ENCODE measurements at places on chromosomes 5 and 9. TPM values are rescaled to one million over a fixed set of nuclear protein-coding genes. Genes with fewer than 3 reads are reported as not detected.

CLTA gene
- total RNA-seq = 163 TPM

SPARC gene
- total RNA-seq = 79.2 TPM

PTGES gene
- 11.0 TPM for total RNA-seq

CCNB1 gene
- 2.2 TPM for total RNA-seq

DNA sequence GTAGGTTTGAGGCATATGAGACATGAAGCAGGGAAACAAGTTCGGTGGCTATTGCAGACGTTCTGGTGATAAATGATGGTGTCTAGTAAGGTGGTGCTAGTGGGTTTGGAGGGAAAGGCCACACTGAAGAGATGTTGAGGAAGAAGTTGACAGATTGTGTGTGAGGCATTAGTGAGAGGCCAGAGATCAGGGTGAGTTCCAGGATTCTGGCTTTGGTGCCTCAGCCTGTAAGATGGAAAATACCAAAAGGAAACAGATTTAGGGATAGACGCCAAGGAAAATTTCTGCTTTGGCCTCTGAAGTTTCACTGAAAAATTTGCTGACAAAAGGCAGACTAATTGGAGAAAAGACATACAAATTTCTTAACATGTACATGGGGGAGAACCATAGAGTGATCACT, 6.4 kb upstream of the PAIP1 start:
- no peaks in the 10 kb centered on the region for H3K4me1 ChIP-seq
- no peaks in the 10 kb centered on the region for H3K27me3 ChIP-seq
- no peak overlapping the region for H3K27ac ChIP-seq
- no peak overlapping the region for H3K4me3 ChIP-seq
- no peaks in the 10 kb centered on the region for H3K36me3 ChIP-seq

DNA sequence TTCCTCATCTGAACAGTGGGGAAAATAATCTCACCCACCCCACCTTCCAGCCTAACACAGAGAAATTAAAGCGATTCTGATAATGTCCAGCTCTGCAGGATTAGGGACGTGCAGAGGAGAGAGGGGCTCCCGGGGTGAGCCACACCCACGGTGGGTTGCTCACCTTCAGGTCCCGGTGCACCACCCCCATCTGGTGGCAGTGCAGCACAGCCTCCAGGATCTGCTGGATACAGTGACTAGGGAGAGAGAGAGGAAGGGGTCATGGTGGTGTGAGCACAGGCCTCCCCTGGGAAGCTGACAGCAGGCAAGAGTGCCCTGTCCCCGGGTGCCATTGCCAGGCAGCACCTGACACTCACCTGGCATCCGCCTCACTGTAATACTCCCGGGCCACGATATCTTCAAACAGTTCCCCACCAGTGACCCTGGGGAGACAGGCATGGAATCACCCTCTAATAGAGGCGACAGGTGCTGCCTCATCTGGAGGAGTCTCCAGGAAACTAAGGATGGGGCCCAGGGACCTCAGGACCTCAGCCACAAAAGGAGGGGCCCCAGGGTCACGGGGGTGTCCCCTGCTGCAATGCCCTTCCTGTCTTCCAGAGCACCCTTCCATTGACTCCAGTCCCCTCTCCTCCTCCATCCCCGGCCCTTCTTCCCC, 33.0 kb downstream of the CAMK2A start:
- H3K36me3 ChIP-seq = no peaks in the 10 kb centered on the region
- DNase-seq = no peak
- H3K4me1 ChIP-seq = no peaks in the 10 kb centered on the region

DNA sequence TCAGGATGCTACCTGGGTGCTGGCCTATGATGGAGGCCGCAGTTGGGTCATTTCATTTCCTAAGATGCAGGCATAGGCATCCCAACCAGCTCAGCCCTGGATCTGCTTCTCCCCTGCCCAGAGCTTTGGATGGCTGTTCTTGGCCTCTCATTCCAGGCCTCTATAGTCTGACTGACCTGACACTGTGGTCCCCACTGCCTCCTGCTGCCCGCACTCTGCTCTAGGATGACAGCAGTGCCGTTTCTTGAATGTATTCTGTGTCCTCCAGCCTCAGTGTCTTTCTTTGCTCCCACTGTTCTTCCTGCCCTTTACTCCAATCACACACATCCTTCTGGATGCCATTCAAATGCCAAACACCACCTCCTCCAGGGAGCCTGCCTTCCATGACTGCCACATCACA, 235.7 kb downstream of the HSPA4 start:
- H3K27ac ChIP-seq = no peak overlapping the region
- no peaks in the 10 kb centered on the region for H3K27me3 ChIP-seq
- peak; percentile 61 for DNase-seq
- no peaks in the 10 kb centered on the region for H3K4me1 ChIP-seq
- H3K36me3 ChIP-seq = no peaks in the 10 kb centered on the region
- H3K4me3 ChIP-seq = no peak overlapping the region

DNA sequence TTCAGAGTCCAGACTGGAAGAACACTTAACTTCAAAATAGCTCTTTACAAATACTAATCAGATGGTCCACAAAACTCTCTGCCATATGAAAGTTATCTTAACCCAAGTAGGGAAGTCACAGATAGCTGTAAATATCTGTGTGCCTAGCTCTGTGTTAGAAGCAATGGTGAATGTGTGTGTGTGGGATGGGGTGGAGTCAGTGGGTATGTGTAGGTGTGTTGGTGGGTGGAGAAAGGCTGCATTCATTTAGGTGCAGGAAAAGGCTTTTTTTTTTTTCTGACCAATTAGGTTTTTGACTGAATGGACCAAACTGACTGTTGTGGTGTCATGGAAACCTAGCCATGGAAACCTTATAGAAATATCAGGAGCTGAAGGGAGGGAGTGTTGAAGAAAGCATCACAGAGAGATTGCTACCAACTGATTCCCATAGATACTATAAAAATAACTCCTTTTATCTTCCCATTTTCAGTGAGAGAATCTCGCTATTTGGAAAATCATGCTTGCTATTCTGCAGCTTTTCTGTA, 156.2 kb upstream of the NR3C1 start:
- H3K36me3 ChIP-seq = no peaks in the 10 kb centered on the region
- H3K4me3 ChIP-seq = no peak overlapping the region
- no peaks in the 10 kb centered on the region for H3K27me3 ChIP-seq
- no peaks in the 10 kb centered on the region for H3K4me1 ChIP-seq
- no peak for DNase-seq

DNA sequence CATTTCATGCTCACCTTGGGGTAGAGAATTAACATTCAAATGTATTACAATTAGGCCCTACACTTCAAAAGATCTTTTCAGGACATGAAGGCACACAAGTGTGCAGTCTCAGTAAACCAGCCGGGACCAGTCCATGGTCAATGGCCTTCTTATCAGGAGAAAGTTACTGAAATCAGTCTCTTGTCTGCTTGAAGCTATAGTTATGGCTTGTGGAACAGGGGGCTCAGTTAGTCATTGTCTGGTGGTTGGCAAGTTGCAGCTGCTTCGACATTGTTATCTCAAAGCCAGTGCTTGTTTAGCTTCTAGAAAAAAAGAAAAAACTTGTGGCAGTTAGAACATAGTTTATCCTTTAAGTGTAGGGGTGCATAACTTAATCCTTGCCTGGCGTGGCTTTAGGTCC, 213.1 kb upstream of the ACO1 start:
- no peak overlapping the region for H3K27ac ChIP-seq
- no peaks in the 10 kb centered on the region for H3K36me3 ChIP-seq
- DNase-seq = no peak
- no peaks in the 10 kb centered on the region for H3K27me3 ChIP-seq
- no peaks in the 10 kb centered on the region for H3K4me1 ChIP-seq
- H3K4me3 ChIP-seq = no peak overlapping the region

DNA sequence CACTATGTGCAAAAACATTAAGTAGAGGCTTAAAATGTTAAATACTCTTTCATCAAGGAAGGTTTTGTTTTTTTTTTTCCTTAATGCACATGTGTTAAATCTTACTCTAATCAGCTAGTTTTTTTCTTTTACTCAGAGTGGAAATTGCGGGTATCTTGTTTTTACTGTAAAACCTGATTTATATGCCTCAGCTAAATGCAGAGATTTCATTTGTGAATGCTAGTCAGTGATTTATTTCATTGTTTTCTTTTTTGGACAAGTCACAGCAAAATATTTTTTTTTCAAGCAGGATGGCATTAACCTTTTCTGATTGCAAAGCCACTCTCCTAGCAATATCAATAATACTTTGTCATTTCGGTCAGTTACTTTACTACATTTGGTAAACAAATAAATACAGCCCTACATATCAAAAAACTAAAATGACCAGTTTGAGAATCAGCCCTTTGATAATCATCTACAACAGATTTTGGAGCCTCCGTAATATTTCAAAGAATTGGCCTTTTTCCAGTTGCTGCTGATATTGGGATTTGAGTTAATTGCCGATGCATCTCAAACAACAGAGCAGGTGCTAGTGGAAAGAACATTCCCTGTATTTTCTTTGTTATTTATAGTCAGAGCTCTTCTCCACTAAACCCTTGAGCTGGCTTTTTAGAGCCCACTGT, 579.2 kb upstream of the ZNF608 start:
- H3K4me3 ChIP-seq = no peak overlapping the region
- H3K27me3 ChIP-seq = no peaks in the 10 kb centered on the region
- H3K27ac ChIP-seq = no peak overlapping the region
- DNase-seq = no peak
- H3K36me3 ChIP-seq = no peaks in the 10 kb centered on the region

GRCh38 chr5:89988998-89989655, 420.4 kb downstream of the CETN3 start:
- no peak for DNase-seq
- no peak overlapping the region for H3K4me3 ChIP-seq

DNA sequence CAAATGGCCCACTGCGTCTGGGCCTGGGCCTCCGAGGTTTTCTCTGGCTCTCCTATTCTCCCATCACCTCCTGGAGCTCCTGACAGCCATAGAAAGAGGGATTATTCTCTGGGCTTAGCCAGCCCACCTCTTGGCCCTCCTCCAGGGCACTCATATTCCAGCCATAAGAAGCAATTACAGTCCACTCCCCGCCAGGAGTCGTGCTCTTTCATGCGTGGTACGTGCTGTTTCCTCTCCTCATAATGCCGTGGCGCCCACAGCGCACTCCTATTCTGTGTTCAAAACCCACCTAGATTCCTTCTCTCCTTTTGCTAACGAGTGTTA, 240.8 kb upstream of the ZNF462 start:
- H3K4me1 ChIP-seq = no peaks in the 10 kb centered on the region
- H3K36me3 ChIP-seq = no peaks in the 10 kb centered on the region
- no peak overlapping the region for H3K4me3 ChIP-seq
- no peaks in the 10 kb centered on the region for H3K27me3 ChIP-seq
- H3K27ac ChIP-seq = no peak overlapping the region

DNA sequence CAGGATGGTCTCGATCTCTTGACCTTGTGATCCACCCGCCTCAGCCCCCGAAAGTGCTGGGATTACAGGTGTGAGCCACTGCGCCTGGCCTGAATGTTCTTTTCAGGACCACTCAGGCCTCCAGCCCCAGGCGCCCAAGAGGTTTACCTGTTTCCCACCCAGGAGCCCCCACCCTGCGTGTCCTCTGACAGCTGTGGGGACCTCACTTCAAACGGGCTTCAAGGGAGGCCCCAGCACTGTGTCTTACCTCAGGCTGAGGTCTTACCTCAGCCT, 19.1 kb upstream of the SLC6A19 start:
- peaks cover 1% of the 10 kb centered on the region for H3K27me3 ChIP-seq
